Activated CD8-positive, alpha-beta memory T cell treated with anti-CD3 and anti-CD28 coated beads, Interleukin-2, amount 10 ng/mL, durations not matched to agents 7 days and 5 days (primary cell): ENCODE measurements at places on chromosomes 1 and 21. TPM values are rescaled to one million over a fixed set of nuclear protein-coding genes. Genes with fewer than 3 reads are reported as not detected.

DNA sequence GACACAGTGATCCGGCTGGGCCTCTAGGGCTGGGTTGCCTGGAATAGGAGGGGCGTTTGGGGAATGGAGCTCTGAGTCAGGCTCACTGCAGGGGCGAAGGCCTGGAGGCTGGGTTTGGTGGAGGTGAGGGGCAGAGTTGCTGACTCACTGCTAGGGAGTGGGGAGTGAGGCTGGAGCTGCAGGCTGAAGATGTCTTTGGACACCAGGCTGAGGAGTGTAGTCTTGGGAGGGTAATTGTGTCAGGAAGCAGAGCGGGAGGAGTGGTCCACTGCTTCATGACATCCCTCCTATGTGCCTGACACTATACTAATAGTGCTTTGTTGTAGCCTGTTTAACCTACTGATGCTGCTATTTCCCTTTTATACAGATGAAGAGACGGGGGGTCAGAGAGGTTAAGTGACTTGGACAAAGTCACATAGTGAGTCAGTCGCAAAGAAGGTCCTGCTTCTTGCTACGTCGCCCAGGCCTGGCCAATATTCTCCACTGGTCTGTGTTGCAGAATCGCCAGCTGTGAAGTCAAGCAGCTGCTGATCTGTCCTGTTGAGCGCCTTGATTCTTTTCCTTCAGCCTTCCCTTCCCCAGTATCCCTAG, 13.6 kb downstream of the ACTL8 start:
- H3K4me3 ChIP-seq: no peak overlapping the region
- no peaks in the 10 kb centered on the region for H3K27me3 ChIP-seq
- no peak for DNase-seq
- no peaks in the 10 kb centered on the region for H3K4me1 ChIP-seq

- H3K27me3 ChIP-seq: peaks cover 23% of the 10 kb centered on the region
- peaks cover 47% of the 10 kb centered on the region for H3K4me1 ChIP-seq
- no peak for DNase-seq
- H3K36me3 ChIP-seq: peaks cover 2% of the 10 kb centered on the region
- no peak overlapping the region for H3K4me3 ChIP-seq
- no peak overlapping the region for H3K27ac ChIP-seq
Observed at GRCh38 chr1:26364956-26365355, 7.6 kb downstream of the ZNF683 start.

GRCh38 chr1:204108312-204109141, 35.6 kb downstream of the SOX13 start:
- H3K27me3 ChIP-seq: peaks cover 2% of the 10 kb centered on the region
- DNase-seq: no peak
- H3K36me3 ChIP-seq: no peaks in the 10 kb centered on the region
- H3K4me3 ChIP-seq: no peak overlapping the region
- H3K4me1 ChIP-seq: peaks cover 19% of the 10 kb centered on the region
- H3K27ac ChIP-seq: no peak overlapping the region

GRCh38 chr1:228181645-228182034, 16.0 kb downstream of the IBA57 start:
- no peaks in the 10 kb centered on the region for H3K36me3 ChIP-seq
- H3K4me1 ChIP-seq: peaks cover 15% of the 10 kb centered on the region
- H3K27ac ChIP-seq: no peak overlapping the region
- no peak for DNase-seq

DNA sequence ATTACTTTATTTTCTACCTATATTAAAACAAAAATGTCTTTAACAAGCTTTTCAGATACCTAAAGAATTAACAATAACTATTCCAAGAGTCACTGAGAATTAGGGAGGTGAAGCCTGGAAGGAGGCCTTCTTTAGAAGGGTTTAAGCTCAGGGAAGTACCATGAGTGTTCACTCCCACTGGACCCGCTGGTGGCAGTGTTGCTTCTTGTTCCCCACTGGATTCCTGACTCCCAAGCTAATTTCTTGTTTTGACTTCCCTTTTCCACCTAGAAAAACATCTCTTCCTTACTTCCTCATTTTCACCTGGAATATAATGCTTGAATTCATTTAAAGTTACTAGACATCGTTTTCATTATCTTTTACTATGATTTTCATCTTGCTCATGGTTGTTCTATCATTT, 264.2 kb downstream of the HMCN1 start:
- no peaks in the 10 kb centered on the region for H3K4me1 ChIP-seq
- DNase-seq: no peak
- no peak overlapping the region for H3K4me3 ChIP-seq
- no peaks in the 10 kb centered on the region for H3K27me3 ChIP-seq
- no peak overlapping the region for H3K27ac ChIP-seq

DNA sequence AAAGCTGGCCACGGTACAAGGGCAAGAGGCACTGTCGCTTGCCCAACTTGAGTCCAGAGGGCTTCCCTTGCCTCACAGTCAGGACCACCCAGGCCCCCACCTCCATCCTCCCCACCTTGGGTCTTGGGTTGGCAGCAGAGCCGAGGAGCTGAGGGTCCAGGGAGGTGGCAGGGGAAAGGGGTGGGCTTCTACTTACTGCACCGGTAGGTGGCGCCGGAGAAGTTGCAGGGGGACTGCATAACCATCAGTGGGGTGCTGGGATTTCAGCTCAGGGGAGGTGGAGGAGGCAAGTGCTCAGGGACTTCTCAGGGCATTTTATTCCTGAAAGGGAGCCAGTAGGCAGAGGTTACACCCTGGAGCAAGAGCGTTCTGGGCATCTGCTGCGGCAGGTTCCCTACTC, 44.0 kb downstream of the TRIM62 start:
- peaks cover 13% of the 10 kb centered on the region for H3K4me1 ChIP-seq
- peak; percentile 59 for DNase-seq
- H3K27ac ChIP-seq: no peak overlapping the region
- no peak overlapping the region for H3K4me3 ChIP-seq
- no peaks in the 10 kb centered on the region for H3K27me3 ChIP-seq

The F3 gene
- total RNA-seq: not detected
